GM12864 (cell line): ENCODE measurements at places on chromosomes 1 and 21.
A peak's percentile ranks its signal among the peaks of the same experiment; 100 is the strongest.

DNA sequence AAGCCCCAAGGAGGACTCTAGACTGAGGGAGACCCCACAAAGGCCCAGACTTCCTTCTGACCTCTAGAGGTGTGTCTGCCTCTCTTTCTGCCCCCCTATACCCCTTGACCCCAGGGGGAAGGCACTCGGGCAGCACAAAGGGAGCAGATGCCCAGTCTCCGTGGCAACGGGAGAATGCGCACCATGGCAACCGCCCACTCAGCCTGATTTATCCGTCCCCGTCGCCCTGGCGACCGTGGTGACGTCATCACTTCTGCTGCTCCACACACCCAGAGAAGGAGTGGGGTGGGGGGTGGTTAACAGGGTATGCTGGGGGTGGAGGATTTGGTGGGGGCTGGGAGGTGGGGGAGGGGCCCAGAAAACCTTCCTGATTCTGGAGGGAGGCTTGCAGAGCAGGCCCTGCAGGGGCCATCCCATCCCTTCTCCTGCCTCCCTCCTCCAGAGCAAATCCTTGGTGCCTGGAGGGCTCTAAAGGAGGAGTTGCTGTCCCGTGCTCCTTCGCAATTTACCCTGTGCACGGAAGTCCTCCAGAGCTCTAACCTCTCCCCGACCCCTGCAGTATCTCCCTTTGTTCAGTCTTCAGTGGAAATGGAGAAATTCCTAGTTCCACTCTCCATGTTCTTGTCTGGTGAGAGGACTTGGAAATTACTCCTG, 6.3 kb downstream of the CELF3 start:
- DNase-seq: no peak

DNA sequence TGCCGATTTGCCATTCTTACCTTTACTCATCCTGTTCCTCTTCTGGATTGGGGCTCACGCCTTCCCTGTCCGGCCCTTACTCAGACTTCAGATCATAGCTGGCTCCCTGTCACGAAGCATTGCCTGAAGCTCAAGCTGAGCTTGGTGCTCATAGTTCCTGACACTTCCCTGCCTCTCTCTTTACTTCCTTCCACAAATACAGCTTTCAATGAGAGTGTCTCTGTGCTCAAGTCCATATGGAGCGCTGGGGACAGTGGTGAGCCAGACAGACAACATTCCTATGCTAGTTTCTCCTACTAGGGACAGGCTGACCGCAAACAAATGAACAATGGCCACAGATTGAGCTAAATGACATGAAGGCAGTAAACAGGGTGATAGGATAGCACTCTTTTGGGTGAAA, 38.1 kb downstream of the HHAT start:
- no peak for DNase-seq

DNA sequence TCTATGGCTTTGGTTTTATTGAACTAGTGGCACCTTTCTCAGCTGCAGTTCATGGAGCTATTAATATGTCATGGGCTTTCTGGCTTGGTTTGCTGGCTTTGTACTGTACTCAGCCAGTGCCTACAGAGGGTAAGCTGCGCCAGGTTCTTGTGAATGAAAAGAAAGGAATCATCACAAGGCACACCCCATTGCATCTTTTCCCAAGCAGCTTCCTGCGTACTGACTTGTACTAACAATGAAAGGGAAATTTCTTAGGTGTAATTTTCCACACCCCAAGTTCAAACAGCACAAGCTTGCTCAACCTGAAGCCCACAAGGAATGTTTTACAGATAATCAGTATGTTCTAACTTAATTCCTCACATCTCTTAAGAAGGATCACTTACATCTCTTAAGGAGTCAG, 78.0 kb upstream of the TNFSF18 start:
- no peak for DNase-seq

DNA sequence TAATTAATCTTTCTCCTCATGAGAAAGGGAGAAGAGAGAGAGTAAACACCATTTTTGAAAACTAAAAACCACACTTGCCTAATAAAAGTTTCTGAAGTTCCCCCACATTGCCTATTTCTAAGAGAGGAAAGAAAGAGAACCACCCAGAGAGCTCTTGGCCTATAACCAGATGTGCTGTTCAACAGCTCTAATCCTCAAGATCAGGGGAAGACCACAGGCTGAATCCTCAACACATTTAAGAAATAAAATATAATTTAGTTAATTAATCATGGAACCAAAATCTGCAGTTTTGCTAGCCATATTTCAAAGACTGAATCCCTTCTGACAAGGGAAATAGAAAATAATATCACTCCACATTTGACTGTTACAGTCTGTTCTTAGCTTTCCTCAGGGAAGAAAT, 11.9 kb downstream of the PRRX1 start:
- no peak for DNase-seq

DNA sequence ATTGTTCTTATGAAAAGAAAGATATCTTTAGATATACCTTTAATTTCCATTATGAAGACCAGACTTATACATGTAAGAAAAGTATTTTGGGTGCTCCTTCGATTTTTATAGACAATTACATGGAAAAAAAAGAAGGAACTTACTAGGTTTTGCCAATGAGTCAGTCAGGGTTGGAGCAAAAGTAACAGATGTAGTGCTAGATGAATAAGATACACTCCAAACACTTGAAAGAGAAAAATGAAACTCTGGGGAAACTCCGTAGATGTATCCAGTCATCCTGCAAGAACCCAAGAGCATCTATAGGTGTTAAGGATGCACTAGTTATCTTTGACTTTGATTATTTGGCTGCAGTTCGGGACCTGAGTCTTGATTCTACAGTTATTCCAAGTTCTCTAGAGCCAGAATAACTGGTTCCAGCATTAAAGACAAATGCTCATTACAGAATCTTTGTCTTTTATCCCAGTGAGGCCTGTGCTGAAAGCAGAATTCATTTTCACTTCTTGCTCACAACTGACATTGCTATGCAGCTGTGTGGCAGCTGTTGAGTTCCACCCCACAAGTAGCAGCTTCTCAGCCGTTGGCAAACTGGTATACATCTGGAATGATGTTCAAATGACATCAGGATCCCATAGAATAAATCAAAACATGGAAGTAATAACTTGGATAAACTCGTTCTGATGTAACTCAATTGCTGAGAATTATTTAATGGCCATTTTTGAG, 326.1 kb downstream of the ASTN1 start:
- DNase-seq: no peak

- no peak for DNase-seq
Observed at GRCh38 chr21:42868196-42868595, 11.1 kb downstream of the WDR4 start.

DNA sequence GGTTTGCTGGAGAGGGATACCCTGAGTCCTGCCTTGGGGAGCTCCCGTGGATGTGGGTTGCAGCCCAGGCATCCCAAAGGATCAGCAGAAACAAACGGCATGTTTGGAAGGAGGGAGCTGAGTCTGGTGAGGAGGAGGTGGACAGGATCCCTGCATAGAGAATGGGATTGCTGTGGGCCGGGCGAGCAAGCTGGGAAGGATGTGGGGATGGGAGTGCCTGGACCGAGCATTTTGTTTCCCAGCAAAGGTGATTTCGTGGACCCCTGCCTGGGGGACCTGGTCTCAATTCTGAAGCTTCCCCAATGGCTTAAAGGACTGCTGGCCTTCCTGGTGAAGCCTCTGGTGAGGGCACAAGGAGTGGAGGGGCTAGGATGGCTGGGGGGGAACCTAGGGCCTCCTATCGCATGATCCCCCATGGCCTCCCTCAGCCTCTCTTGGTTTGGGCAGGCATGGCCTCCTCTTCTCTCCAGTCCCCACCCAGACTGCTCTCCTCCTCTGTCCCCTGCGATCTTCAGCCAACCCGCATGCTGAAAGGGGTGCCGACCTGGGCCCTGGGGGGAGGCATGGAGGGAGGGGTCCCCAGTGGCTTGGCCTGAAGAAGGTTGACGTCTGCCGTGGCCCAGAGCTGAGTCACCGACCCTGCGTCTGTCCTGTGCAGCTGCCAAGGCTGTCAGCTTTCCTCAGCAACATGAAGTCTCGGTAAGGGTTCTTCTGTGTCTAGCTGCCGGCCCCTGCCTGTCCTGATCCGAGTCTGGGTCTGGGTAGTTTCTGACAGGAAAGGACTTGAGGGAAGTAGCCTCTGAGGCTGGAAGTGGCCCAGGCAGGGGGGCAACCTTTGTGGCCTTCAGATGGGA, 16.3 kb downstream of the FAAH start:
- no peak for DNase-seq

DNA sequence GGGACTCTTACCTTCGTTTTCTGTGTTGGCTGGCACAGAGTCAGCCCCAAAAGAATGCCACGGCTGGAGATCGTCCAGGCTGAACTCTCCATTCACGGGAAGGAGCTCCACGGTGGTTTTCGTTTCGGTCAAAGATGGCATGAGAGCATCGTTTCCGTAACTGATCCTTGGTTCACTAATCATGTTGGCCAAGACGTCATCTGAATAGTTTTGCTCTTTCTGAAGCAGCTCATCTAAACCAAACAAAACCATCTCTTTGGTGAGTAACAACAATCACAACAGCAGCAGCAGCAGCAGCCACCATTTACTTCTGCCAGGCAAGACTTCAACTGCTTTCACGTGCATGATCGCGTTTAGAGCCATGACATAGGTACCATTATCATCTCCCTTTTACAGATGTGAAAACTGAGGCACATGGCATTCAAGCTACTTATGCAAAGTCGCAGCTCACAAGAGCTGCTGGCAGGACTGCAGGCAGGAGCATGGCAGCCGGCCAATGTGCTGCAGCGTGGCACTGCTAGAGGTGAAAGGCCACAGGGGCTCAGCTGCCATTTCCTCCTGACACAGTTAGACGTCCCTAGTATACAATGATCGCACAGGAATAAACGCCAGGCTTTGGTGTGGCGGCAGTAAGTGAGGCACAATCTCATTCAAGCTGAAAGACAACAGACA, 177.1 kb downstream of the GABPA start:
- no peak for DNase-seq

GRCh38 chr1:46769028-46769740, 29.7 kb upstream of the CYP4B1 start:
- DNase-seq: no peak

DNA sequence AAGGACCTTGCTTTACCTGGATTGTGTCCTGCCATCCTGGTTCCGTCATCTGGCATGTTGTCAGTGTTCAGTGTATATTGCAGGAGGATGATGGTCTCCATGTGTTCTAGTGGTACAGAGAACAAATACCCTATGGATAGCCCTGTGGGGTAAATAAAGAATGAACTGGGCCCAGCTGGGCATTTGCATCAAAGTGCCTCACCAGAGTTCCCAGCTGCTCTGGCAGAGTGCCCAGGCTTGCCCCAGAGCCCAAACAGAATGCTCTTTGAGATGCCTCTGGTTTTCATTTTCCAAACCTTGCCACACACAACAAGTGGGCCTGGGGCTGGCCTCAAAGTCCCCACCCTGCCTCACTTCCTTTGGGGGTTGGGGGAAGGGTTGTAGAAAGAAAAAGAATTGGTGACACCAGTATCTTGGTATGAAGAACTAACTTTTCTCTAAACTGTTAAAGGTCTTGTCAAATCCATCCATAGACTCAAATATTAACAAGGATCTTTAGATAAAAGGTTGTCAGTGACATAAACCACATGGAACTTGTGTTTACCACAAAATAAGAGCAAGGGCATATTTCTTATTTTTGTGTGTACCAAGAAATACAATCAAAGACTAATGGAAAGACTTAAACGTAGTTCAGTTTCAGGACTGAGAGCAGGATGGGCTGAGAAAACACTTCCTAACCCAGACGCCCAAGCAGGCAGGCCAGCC, 82.2 kb downstream of the LMO4 start:
- no peak for DNase-seq

- DNase-seq: no peak
Observed at GRCh38 chr1:241592273-241592958, 47.8 kb downstream of the CHML start.

DNA sequence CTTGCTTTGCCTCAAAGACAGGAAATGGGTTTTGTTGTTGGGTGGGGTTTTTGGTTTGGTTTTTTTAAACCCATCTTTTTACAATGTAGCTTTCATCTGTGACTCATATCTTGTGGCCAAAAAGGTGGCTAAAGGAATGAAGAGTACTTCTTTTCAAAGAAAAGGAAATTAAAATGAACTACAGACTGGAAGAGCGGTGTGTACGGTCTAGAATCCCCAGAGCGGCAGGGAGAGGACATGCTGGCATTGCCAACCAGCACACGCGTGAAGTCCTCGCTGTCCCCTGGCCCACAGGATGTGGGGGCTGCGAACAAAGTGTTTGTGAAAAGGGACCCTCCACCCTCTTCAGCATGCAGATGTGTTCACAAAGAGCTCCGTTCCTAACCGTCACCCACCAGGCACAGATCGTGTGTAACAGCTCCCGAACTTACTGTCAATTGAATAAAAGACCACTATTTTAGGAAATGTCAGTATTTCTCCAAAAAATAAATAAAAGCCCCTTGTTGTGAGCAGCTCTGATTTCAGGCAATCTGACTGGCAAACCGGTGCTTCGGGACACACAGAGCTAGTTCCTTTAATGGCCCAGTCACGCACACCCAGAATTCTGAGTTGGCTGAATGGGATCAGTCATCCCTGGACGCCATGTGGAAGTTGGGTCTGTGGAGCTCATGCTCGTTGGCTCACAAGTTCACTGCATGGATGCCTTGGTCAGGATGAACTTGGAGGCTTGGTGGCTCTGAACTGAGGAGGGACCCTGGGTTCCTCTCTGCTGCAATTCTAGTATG, 602.9 kb downstream of the NPHP4 start:
- DNase-seq: no peak

GRCh38 chr1:27416387-27417111, 24.1 kb downstream of the GPR3 start:
- peak; percentile 60 for DNase-seq

GRCh38 chr1:205441716-205442050, 14.2 kb downstream of the BLACAT1 start:
- DNase-seq: no peak

DNA sequence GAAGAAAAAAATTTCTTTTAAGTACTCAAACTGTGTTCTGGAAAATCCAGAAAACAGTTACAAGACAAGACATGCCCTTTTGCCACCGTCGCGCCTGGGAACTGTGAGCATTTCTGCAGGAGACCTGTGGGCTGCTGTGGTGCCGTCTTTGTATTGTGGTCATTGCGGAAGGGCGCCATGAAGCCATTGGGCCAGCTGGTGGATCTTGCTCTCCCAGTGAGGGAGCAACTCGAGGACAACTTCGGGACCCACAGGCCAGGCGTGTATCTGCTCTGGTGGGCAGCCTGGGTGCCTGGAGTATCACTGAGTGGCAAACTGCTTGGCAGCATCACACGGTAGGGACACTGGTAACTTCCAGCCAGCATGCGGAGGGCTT, 3.8 kb upstream of the THEMIS2 start:
- no peak for DNase-seq

DNA sequence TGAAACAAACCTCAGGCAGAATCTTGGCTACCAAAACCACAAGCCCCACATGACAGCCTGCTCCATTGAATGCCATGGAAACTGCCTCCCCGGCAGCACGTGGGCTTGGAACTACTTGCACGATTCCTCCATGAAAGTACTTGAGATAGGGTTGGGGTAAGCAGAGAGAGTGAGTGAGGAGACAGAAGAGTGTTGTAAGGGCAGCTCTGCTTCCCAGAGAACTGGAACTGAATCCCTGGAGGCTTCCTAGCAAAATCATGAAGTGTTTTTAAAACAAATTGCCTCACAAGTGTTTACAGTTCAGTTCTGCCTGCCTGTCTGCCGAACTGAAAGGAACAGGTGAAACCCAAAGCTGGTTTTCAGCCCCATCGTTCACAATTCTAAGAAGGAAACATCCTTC, 35.3 kb upstream of the DNASE2B start:
- no peak for DNase-seq

- no peak for DNase-seq
Observed at GRCh38 chr1:155962599-155963211, 15.6 kb downstream of the ARHGEF2 start.
